GM18507 (cell line): ENCODE measurements at places on chromosomes 13 and 19.

DNA sequence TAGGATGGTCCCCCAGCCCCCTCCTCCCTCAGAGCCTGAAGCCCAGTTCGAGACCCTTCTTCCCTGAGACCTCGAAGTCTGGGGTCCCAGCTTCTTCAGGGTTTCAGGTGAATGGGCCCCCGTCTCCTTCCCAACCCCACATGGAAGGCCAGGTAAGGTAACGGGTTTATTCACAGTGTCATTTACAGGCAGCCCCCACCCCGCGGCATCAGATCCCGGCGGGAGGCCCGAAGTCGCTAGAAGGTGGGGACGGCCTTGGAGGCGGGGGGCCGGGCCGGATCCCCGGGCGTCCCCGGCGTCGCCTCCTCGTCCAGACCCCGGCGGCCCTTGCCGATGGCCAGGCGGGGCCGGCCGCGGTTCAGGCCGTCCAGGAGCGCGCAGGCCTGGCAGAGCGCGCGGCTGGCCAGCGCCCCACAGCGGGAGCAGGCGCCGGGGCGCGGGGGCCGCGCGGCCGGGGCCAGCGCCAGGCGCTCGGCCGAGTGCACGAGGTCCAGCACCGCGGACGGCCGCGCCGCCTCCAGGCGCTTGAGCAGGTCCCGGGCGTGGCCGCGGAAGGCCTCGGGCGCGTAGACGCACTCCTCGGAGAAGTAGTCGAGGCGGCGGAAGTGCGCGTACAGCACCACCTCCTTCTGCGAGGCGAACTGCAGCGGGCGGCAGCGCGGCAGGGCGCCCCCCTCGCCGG is 9.7 kb downstream of the CTU1 start:
- DNase-seq, result no peak

GRCh38 chr13:103287659-103288058 is 221.4 kb upstream of the SLC10A2 start:
- DNase-seq, result no peak

GRCh38 chr13:111177921-111178320 is 62.8 kb downstream of the ARHGEF7 start:
- DNase-seq, result no peak

DNA sequence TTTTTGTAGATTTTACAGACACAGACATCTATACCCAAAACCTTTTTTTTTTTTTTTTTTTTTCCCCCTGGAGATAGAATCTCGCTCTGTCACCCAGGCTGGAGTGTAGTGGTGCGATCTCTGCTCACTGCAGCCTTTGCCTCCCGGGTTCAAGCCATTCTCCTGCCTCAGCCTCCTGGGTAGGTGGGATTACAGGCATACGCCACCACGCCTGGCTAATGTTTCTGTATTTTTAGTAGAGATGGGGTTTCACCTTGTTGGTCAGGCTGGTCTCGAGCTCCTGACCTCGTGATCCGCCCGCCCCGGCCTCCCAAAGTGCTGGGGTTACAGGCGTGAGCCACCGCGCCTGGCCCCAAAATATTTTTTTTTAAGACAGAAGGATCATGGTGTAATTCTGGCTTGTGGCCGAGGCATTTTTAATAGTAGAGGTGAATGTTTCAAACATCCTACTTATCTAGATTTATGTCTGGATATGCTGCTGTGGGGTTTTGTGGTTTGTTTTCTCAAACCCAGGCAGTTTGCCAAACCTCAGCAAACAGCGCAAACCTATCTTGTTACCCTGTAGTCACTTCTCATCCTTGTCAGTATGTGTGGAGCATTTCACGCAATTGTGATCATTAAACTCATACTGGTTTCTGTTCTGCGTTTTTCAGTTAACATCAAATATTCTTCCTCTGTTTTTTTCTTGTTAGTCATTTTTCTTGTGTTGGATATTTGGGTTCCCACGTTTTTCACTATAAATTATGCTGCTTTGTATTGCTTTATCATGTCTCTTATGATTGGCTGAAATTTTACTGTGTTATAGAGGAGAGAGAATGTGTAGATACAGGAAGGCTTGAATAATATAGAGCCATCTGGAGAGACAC is 36.2 kb upstream of the GARRE1 start:
- no peak for DNase-seq

GRCh38 chr13:39281539-39282150 is 243.4 kb downstream of the NHLRC3 start:
- DNase-seq, result no peak

DNA sequence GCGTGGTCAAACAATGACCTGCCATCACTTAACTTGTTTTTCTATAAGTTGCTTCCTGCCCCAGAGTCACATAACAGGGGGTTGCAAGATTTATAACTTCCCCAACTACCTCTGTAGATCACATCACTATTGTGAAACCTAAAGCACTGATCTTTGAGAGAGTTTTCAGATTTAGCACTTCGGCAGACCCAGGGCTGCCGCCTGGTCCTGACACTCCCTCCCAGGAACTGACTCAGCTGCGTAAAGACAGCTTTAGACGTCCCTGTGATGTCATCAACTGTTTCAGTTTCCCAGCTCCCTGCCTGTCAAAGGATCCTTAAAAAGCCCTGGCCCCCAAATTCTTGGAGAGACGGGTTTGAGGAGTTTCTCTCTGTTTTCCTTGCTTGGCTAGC is 33.3 kb downstream of the IGFL2 start:
- no peak for DNase-seq

- no peak for DNase-seq
Observed at GRCh38 chr13:67036699-67037457, 193.3 kb downstream of the PCDH9 start.

- no peak for DNase-seq
Observed at GRCh38 chr13:75334634-75335447, 147.1 kb downstream of the TBC1D4 start.

DNA sequence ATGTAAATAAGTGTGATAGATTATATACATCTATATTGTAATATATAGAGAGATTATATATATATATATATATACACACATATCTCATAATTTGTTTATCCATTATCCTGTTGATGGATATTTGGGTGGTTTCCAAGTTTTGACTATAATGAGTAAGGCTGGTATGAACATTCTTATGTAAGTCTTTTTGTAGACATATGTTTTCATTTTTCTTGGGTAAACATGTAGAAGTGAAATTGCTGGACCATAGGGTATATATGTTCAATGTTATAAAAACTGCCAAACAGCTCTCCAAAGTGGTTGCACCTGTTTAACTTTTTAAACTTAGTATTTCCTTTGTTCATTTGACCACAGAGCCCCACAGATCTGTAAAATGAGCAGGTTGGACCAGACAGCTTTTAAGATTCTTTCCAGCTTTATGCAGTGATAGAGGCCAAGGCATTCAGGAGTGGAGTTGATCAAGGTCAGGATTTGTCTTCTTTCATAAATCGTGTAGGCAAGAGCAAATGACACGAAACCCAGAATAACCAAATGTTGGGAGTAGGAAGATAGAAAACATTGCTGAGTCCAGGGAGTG is 21.7 kb upstream of the KATNAL1 start:
- DNase-seq, result no peak

DNA sequence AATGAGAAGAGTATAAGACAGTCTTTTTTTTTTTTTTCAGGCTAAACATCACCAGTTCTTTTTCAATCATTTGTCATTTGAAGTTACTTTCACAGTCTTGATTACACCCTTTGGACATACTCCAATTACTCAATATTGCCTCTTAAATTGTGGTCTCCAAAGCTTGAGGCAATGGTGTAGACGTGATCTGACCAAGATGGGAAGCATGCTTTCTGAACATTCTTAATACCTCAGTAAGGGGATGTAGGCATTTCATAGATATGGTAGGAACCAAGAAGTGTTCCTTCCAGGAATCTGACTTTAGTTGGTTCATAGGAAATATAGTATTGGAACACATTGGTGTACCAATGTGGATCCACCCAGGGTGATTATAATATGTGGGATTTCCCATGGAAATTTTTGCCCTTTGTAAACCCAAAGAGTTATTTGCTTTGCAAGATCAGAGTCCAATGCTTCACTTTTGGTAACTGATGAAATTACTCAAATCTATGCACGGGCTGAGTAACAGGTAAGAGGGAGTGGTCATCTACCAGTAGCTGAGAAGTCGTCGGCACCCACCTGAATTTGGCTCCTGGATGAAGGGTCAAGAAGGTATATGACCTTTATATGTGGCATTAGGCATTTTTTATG is 62.2 kb downstream of the ERCC5 start:
- no peak for DNase-seq

- DNase-seq, result no peak
Observed at GRCh38 chr19:18558604-18559003, 934 bp downstream of the KXD1 start.

GRCh38 chr19:3098515-3099346 is 4.6 kb downstream of the GNA11 start:
- no peak for DNase-seq

- no peak for DNase-seq
Observed at GRCh38 chr13:97953376-97953970, at the start of gene IPO5. TSS of gene IPO5 (plus strand) at chr13:97953675. CDS start at chr13:97976697, 23,022 bp downstream.

DNA sequence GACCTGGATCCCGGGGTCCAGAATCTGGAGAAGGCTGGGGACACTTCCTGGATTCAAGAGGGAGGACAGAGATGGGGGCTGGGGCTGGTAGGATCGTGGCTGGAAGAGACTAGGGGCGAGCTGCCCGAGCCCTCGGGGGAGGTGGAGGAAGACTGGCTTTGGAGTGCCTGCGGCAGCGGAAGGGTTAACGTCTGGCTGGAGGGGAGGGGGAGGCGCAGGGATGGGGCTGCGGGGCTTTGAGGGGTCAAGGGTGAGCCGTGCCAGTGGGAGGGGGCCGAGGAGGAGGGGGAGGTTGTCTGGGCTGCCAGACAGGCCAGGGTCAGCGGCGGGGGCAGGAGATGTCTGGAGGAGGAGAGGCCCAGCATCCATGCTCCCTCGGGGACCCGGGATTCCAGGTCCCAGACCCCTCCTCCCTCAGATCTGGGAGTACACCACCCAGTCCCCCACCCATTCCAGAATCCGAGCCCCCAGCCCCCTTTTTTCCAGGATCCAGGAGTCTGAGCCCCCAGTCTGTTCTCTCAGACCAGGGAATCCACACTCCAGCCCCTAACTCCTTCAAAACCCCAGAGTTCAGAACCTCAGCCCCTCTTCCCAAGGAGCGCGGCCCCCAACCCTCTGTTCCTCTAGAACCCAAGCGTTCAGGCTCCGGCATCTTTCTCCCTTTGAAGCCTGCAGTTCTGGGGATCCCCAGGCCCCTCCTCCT is 3.2 kb upstream of the SPACA6 start:
- no peak for DNase-seq

DNA sequence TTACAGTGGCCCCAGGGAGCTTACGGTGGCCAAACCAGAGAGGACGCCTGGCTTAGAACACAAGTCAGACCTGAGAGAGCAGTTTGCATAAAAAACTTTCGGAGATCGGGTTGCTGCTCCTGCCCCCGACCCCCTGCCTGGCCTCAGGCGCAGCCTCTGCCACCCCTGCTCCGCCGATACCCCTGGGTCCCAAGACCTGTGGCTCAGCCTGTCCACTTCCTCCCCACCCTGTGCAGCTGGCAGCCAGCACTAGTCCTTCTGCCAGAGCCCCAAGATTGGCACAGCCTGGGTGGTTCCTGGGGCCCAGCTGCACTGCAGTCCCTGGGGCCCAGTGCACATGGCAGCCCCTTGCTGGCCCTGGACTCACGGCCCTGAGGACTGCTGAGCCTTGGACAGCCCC is 56.2 kb upstream of the SOX1 start:
- DNase-seq, result no peak

- DNase-seq, result no peak
Observed at GRCh38 chr19:13790354-13790753, 4.9 kb upstream of the ZSWIM4 start.

DNA sequence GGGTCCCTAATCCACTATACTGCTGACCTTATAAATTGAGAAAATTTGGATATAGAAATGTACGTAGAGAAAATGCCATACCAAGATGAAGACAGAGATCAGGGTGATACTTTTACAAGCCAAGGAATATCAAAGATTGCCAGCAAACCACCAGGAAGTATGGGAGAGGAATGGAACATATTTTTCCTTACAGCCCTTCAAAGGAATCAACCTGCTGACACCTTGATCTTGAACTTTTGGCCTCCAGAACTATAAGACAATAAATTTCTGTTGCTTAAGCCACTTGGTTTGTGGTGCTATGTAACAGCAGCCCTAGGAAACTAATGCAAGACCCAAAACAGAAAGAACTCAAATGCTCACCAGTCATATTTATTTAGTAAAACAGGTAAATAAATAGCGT is 10.3 kb upstream of the NDFIP2 start:
- no peak for DNase-seq

- no peak for DNase-seq
Observed at GRCh38 chr19:39248806-39249205, at the start of gene IFNL4. TSS of gene IFNL4 (minus strand) at chr19:39248856.

- DNase-seq, result no peak
Observed at GRCh38 chr13:30936971-30937370, 4.5 kb downstream of the TEX26 start.

GRCh38 chr19:56856822-56857221 is 16.3 kb upstream of the PEG3 start:
- DNase-seq, result no peak

- no peak for DNase-seq
Observed at GRCh38 chr19:30888937-30889336, 460.3 kb downstream of the TSHZ3 start.

- DNase-seq, result no peak
Observed at GRCh38 chr13:99254830-99255229, 3.3 kb downstream of the GPR18 start.

- no peak for DNase-seq
Observed at GRCh38 chr13:41928323-41928722, 32.6 kb downstream of the VWA8 start.

DNA sequence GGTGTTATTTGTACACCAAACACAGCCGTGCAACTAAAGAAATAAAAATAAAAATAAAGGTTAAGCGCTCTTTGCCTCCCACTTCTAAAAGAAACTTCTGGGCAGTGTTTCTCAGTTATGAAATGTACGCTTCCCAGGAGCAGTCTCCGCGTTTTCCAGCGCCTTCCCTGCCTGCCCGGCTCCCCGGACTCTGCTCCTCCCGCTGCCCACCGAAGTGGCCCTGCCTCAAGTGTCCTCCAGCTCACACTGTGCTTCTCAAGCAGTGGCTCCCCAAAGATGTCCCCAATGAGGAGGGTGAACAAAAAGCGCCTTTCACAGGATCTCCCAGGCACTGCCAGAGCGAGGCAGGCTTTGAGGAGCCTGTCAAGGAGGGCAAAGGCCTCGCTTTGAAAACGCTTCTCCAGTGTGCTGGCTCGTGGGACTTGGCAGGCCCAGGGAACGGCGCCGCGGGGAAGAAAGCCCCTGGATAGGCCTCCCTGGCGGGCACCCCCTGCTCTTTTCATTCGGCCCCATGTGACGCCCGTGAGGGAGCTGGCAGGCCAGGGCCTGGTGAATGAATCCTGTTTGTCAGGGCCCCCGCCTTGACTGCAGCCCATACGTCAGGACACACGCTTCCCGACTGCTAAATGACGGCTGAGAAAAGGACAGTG is 187.1 kb downstream of the FOXO1 start:
- DNase-seq, result no peak

- no peak for DNase-seq
Observed at GRCh38 chr13:20526664-20527063, 1.0 kb upstream of the CRYL1 start.
